ENCODE measurements at places on chromosomes 6 and 20. TPM values are rescaled to one million over a fixed set of nuclear protein-coding genes. Genes with fewer than 3 reads are reported as not detected.

The TJAP1 gene
- 30.3 TPM for polyA plus RNA-seq

The DAAM2 gene
- 7.0 TPM for polyA plus RNA-seq

- DNase-seq: no peak
These were observed 26.3 kb upstream of the PMEPA1 start for GRCh38 chr20:57735831-57736737.

DNA sequence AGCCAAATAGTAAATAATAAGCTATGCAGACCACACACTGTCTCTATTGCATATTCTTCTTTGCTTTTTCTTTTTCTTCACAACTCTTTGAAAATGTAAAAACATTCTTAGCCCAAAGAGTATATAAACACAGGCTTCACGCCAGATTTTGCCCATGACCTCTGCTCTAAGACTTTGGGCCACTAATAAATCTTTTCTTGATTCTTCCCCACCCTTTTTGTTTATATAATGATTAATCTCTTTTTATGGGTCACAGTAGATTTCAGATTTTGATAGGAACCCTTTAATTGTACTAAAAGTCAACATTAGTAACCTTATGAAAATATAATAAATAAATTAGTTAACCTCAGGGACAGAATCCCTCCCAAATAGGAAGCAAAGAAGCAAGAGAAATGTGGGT, 15.8 kb upstream of the ENPP5 start:
- DNase-seq: peak; percentile 69
